GM12865 (cell line): ENCODE measurements at places on chromosomes 7 and 10.

DNA sequence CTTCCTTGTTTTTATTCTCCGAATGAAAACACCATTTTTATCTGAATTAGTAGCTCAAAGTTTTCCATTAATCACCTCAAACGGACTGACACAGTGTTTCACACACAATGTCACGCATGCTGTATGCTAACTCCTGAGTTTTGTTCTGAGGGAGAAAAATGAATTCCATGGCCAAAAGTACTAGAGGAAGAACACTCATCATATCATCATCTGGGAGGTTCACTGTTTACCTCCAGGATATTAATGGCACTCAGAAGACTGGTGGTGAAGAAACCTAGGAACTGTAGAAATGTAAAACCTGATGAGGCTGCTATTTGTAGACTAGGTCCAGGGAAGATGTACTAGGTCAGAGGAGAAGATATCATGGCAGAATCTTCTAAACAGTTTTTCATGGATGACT, 395.6 kb upstream of the ETV1 start:
- no peak for DNase-seq

DNA sequence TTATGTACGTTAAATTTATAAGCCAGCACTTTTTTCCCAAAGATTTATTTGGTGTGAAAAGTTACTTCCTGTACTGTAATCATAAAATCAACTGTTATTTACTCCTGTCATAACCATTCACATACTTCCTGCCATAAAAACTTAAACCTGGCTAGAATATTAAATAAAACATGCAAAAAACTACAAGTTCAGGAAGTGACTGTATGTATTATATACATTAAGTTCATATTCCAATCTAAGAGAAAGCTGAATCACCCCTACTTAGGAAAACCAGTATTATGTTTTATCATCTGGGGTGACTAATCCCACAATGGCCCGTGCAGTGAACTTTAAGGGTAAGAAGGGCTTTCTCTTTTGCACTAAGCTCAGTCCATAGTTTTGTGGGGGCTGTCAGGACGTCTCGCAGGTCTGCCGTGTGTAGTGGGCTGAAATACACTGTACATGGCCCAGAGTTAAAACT, 183.7 kb upstream of the KLF14 start:
- no peak for DNase-seq

DNA sequence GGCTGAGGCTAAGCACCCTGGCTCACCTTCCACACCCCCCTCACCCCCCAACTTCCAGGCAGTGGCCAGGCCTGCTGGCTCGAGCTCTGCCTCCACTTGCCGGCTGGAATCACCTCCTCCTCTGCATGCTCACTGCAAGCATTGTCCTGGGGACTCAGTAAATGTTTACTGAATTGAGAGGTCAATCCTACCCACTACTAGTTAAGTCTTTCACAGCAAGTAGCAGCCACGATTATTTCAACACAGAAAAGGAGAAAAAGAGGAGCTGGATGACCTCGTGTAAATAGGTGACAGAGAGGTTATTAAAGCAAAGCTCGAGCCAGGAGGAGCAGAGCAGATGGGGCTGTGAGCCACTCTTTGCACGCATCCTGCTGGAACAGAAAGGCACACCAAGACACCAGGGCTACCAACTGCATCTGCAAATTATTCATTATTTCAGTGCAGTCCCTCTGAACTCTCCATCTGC, 32.1 kb downstream of the HIPK2 start:
- DNase-seq, result no peak

- DNase-seq, result no peak
Measured at GRCh38 chr10:98675902-98676301, 229.2 kb upstream of the HPS1 start.

DNA sequence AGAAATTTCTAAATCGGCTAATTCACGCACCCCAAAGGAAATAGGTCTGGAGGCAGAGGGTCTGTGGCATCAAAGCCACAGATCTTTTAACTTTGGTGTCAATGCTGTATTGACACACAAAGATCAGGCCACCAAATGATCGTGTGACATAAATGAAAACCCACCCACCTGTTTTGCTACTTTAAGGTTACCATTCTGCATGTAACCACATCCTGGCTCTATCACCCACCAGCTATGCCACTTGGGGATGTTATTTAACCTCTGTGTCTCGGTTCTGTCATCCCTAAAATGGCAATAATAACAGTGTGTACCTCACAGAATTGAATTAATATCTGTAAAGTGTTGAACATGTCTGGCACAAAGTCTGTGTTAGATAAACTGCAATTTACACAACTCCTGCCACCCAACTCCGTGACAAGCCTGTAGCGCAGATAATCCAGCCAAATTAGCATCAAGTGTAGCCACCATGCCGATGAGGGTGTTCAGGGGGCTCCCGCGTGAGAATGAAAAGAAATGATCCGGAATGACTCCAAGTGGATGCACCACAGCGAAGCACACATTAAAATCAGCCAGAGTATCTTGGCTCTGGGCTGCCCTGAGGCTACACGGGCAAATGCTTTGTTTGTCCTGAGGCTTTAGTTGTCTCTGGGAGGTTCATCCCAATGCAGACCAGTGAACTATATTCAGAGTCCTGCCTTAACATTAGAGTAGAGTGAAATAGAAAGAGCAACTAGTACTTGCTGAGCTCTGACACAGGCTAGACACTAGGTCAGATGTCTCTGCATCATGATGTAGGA, 158.4 kb upstream of the NEBL start:
- DNase-seq, result peak; percentile 5

DNA sequence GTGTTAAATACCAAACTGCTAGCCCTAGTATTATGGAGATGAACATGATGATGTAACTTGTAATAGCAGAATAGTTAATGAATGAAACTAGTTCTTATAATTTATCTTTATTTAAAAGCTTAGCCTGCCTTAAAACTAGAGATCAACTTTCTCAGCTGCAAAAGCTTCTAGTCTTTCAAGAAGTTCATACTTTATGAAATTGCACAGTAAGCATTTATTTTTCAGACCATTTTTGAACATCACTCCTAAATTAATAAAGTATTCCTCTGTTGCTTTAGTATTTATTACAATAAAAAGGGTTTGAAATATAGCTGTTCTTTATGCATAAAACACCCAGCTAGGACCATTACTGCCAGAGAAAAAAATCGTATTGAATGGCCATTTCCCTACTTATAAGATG, 33.2 kb downstream of the SIRT1 start:
- DNase-seq, result no peak

DNA sequence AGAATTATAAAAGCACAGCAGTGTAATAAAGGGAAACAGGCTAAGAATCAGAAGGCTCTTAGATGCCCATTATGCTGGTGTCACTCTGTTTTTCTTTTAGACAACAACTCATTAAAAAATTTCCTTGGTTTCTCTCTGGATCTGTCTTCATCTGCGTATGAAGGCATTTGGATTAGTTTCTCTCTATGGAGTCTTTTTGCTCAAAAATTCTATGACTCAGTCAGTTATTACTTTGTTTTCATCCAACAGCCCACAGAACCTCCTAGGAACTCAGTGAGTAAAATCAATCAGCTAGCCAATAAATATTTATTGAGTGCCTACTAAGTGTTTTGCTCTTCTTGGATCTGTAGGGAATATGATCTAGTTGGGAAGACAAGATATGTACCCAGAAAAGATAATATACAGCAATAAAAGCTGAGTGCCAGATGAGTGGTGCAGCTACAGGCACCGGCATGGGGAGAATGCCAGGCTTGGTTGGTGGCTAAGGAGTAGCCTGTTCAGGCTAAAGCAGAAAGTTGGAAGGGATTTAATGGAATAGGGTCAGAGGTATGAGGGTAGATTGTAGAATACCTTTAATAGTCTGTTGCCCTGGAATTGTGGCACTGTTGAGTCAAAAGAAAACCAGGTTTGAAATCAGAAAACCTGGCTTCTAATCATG, 156.2 kb downstream of the LRRC4 start:
- no peak for DNase-seq

- DNase-seq, result no peak
Measured at GRCh38 chr7:73770002-73770859, at the start of gene CLDN3. Gene CLDN3 (minus strand): TSS chr7:73770270. CDS start chr7:73770049, 221 bp downstream.

DNA sequence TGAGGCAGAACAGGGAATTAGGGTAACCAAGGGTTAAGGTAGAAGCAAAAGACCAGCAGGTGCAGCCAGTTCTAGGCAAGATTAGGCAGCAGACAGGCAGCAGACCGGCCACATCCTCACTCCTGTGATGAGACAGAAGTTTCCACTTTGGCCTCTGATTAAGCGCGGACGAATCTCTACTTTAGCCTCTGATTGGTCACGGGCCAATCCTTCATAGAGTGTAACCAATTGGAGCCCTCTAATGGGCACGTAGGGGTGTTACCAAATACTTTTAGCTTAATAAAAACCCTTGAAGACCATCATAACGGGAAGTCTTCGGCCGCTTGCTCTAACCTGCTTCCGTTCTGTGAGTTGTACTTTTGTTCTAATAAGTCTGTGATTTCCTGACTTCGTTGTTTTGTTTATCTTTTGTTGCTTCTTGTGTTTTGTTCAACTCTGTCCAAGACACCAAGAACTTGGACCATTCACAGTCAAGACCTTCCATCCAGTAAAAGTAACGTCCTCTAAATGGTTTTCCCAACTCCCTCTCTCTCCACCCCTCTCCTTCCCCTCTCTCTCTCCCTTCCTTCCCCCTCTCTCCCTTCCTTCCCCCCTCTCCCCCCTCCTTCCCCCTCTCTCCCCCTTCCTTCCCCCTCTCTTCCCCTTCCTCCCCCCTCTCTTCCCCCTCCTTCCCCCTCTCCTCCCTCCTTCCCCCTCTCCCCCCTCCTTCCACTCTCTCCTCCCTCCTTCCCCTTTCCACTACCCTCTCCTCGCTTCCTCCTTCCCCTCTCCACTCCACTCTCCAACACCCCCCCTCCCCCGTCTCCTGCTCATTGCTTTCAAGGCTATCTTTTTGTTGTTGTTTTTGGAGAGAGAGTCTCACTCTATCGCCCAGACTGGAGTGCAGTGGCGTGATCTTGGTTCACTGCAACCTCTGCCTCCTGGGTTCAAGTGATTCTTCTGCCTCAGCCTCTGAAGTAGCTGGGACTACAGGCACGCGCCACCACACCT, 13.2 kb upstream of the MALSU1 start:
- no peak for DNase-seq

DNA sequence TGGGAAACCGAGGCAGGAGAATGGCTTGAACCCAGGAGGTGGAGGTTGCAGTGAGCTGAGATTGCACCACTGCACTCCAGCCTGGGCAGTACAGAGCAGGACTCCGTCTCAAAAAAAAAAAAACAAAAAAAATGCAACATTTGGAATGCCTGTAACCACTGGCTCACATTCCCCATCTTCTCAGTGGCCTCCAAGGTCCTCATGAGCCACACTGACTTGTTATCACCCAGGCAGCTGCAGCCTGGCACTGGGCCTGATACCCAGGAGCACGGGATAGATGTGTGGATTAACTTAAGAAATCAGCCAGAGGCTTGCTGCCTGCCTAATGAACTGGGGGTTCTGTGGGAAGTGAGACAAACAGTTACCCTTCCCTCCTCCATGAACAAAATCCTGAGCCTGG, 23.0 kb downstream of the JCAD start:
- no peak for DNase-seq

DNA sequence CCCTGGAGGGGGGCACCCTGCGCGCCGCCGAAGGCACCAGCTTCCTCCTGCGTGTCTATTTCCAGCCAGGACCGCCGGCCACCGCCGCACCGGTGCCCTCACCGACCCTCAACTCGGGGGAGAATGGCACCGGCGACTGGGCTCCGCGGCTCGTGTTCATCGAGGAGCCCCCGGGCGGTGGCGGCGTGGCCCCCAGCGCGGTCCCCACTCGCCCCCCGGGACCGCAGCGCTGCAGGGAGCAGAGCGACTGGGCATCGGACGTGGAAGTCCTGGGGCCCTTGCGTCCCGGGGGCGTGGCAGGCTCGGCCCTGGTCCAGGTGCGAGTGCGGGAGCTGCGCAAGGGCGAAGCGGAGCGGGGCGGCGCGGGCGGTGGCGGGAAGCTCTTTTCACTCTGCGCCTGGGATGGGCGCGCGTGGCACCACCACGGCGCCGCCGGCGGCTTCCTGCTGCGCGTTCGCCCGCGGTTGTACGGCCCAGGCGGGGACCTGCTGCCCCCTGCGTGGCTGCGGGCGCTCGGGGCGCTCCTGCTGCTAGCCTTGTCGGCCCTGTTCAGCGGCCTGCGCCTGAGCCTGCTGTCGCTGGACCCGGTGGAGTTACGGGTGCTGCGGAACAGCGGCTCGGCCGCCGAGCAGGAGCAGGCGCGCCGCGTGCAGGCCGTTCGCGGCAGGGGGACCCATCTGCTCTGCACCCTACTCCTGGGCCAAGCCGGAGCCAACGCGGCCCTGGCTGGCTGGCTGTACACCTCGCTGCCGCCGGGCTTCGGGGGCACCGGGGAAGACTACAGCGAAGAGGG, 594 bp downstream of the CNNM1 start:
- DNase-seq, result no peak

DNA sequence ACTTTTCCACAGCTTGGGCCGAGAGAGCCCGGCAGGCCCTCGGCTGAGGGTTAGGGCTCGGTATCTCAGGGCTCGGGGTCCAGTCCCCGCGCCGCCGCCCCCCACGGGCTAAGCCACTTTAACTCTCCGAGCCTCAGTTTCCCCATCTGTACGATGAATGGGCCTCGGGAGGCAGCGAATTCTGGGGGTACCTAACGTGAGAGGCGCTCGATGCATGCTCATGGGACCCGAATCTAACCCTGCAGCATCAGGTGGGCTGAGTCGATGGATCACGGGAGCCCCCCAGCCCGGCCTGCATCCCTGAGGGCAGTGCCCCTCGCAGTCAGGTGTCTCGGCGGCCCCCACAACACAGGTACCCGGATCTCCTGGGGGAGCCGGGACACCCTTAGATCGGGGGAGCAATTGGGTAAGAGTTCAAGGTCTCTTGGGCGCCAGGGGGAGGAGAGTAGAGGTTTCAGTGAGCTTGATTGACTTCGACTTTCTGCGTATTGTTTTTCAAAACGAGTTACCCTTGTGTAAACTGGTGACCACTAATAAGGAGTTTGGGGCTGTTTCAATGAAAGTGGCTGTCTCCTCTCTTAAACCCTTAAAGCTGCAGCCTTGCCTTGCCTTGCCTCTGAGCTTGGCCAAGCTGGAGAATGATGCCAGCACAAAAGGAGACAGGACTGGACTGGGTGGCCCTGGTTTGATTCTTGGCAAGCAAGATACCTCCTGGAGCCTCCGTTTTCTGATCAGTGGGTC, 631 bp downstream of the POR start:
- peak; percentile 53 for DNase-seq

DNA sequence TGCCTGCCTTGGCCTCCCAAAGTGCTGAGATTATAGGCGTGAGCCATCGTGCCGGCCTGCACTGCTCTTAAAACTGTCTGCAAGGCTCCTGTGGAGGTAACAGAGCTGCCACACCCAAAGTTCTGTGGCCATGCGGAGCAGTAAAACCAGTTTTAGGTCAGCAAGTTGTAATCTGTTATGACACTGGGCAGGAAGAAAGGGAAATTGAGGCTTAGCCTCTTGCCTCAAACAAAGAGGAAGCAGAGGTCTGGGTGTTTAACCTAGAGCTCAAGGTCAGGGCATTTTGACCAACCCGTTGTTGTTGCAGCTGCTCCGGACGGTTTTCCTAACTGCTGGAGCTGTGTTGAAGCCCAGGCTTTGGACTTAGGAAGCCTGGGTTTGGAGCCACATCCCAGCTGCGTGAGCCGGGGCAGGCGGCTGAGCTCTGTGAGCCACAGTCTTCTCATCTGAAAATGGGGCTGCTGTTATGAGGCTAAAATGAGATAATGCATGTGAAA, 7.4 kb upstream of the RRP12 start:
- no peak for DNase-seq

GRCh38 chr7:148847815-148848734, 36.0 kb downstream of the EZH2 start:
- DNase-seq, result no peak

- DNase-seq, result no peak
Measured at GRCh38 chr7:155051355-155051754, 18.8 kb upstream of the HTR5A start.
